ENCODE measurements at places on chromosomes 12 and 14.

GRCh38 chr12:133256321-133256720 is 20.6 kb upstream of the ANHX start:
- no peak for DNase-seq

- peak; percentile 63 for DNase-seq
These were observed 9.2 kb upstream of the ALDH2 start for GRCh38 chr12:111757361-111758119.

DNA sequence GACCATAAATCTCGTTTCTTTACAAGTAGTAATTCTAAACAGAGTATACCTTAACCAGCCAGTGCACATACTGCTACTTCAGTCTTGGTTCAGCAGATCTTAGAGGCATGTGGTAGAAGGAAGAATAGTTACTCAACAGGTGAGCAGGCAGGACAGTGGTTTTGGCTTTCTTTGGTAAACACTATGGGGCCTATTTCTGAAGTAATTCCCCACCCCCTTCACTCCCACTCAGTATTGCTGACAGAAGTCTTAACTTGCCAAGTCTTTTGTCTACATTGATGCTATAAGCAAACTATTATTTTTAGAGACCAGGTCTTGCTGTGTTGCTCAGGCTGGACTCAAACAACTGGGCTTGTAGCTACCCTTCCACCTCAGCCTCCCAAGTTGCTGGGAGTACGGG is 68.5 kb downstream of the FBXO34 start:
- peak; percentile 50 for DNase-seq

GRCh38 chr12:47065546-47065945 is 13.9 kb upstream of the PCED1B start:
- no peak for DNase-seq

GRCh38 chr12:1205512-1206060 is 214.6 kb downstream of the ERC1 start:
- no peak for DNase-seq

DNA sequence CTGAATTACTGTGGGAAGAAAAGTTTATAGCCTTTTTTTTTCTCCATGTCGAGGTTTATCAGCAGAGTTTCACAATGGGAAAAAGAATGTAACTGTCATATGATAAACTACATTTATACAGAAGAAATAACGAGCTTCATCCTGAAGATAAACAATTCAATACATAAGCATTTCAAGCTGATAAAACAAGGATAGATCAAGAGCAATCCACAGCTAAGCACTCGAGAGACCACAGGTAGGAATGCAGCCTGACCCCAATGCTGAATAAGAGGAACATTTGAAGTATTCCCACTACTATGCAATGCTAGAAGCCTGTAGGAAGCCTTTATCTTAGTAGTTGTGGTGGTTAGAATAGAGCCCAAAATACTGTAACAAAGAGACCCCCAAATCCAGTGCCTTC is 32.6 kb upstream of the DAAM1 start:
- DNase-seq, result no peak

GRCh38 chr14:104770072-104770579 is 17.2 kb downstream of the SIVA1 start:
- no peak for DNase-seq

DNA sequence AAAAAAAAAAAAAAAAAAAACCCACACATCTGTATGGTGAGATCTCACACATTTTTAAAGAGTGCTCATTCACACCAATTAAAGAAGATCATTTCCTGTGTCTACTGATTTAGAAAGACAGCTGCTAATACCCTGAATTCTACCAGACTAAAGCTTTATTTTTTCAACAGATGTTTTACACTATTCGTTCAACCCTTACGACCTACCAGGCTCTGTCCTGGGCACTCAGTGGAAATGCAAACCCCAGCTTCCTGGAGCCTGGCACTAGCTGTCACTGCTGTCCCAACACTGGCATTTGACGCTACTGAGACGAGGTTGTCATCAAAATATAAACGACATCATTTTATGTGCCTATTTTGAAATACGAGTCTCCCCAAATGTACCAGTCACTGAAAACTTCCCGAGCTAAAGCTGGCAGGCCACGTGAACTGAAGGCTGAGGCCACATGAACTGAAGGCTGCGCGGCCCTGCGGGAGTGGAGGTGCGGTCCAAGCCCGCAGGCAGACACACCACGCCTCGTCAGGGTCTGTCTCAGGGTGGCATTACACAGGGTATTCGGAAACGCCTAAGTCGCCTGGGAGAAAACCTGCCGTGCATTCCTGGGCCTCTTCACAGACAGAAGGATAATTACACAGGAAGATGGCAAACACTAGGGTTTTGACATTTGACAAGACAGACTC is 27.2 kb downstream of the SLC15A4 start:
- DNase-seq, result peak; percentile 37

DNA sequence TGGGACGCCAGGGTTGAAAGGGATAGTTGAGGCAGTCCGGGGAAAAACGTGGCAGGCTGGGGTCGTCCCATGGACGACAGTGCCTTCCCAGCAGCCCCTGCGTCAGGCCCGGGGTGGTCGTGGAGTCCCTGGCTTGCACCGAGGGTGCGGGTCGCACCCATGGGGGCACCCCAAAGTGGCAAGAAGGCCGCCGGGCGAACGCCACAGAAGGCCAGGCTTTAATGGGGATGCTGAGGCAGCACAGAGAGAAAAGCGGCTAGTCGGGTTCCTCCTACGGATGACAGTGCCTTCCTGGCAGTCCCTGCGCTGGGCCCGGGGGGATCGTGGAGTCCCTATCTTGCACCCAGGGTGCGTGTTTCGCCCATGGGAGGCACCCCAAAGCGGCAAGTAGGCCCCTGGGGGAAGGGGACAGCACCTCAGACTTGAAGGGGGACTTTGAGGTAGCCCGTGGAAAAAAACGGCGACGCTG is 158.6 kb upstream of the ALG10B start:
- DNase-seq, result no peak

DNA sequence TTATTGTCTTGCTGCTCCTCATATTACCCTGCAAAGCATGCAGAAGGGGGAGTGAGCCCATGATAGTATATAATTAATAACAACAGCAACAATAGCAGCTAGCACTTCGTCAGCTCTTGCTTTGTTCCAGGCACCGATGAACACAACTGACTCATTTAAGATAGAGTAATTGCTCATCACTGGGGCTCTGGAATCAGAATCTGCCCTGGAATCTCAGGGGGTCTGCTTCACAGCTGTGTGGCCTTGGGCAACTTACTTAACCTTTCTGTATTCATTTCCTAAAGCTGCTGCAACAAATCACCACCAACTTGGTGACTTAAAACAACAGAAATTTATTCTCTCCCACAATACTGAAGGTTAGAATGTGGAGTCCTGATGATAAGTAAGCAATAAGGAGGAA is 55.0 kb upstream of the PSMC1 start:
- no peak for DNase-seq

DNA sequence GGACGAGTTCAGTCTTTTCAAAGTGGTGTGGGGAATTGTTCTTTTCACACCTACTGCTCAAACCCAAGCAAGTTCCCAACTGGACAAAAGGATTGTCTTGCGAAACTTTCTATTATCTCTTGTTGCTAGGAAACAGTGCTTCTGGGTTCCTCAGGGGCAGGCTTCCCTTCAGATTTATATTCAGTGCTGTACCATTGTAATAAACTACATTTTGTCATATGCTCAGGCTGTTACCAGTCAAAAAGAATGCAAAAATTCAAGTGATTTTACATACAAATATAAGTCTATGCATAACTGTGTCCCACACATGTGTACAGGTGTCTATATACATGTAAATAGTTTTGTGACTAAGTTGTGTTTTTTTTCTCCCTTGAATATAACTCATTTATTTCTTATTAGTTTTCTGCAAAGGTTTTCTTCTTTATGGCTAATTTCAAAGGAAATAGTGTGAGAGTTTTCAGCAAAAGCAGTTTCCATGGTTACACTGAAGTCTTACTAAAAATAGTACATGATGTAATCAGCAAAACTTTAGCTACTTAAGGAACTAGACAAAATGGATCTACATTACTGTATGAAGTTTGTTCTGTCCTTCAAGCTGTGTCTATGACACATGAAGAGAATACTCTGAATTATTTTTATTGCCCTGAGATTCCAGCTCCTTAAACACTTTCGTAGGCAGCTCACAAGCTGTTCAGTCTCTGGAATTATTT is 430.2 kb upstream of the TMPO start:
- DNase-seq, result no peak

DNA sequence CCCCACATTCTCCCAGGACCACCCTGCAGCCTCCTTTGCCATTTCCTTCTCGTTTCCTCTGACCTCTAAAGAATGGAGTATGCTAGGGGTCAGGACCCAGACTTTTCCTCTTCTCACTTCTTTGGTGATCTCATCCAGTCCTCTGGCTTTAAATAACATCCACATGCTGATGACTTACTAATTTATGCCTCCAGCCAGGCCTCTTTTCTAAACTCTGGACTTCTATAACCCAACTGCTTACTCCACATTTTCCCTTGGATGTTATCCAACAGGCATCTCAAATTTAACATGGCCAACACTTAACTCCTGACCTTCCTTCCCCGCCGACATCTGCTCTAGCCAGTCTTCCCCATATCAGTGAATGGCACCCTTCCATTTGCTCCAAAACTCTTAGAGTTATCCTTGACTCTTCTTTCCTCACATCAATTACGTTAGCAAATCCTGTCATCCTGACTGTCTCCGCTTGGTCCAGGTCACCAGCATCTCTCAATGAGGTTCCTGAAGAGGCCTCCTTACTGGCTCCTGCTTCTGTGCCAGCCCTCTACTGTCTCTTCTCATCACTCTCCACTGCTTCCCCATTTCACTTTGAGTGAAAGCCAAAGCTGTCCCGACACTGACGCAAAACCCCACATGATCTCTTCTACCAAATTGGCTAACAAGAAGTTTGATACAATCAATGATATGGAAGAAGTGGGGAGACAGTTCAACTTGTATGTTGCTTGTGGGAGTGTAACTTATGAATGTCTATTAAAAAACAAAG is 42.7 kb downstream of the TMBIM6 start:
- DNase-seq, result no peak

DNA sequence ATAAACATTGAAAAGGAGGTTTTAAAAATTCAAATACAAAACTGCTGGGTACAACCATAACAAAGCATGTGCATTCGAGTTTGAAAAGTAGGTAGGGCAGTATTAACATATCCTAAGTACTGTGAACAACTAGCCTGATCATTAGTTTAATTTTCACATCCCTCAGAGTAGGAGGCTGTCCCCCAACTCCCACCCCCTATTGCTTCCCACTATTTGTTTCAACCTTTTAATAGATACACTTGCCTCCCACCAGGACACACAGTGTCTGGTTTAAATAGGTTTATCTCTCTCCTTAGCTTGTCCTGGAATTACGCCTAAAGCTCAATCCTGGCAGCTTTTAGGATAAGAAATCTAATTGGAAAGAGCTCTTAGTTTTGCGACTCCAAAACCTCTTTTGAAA is 2.1 kb downstream of the TAOK3 start:
- DNase-seq, result no peak

GRCh38 chr14:76761136-76761959 is at the start of gene VASH1:
Gene VASH1, plus strand, starts transcription at chr14:76761468. Its CDS starts 1,354 bp downstream, at chr14:76762822.
- DNase-seq, result peak; percentile 93

- no peak for DNase-seq
These were observed 4.7 kb downstream of the CISTR start for GRCh38 chr12:53747095-53747494.

Measured in GM20000 (cell line).